Fibroblast of villous mesenchyme (primary cell): ENCODE measurements at places on chromosomes 4 and X. TPM values are rescaled to one million over a fixed set of nuclear protein-coding genes. Genes with fewer than 3 reads are reported as not detected.
A peak's percentile ranks its signal among the peaks of the same experiment; 100 is the strongest.

APBB2 gene
- total RNA-seq, result 96.3 and 133 TPM in 2 replicates

GRCh38 chrX:77160301-77160700 is 286.9 kb upstream of the FGF16 start:
- no peak for DNase-seq

DNA sequence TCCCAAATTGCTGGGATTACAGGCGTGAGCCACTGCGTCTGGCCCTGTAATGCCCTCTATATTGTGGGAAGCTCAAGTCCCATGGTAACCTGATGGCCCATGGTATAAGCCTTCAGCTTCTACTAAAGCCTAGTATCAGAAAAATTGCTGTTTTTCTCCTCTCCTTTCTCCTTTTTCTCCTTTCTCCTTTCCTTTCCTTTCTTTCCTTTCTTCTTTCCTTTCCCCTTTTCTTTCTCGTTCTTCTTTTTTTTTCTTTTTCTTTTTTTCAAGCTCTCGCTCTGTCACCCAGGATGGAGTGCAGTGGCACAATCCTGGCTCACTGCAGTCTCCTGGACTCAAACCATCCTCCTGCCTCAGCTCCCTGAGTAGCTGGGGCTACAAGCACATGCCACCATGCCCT is 740.7 kb downstream of the FAM133A start:
- no peak for DNase-seq

RGN gene
- total RNA-seq, result 3.5 and 6.5 TPM in 2 replicates

GRCh38 chr4:53674903-53675302 is 83.6 kb upstream of the LNX1 start:
- DNase-seq, result no peak

DNA sequence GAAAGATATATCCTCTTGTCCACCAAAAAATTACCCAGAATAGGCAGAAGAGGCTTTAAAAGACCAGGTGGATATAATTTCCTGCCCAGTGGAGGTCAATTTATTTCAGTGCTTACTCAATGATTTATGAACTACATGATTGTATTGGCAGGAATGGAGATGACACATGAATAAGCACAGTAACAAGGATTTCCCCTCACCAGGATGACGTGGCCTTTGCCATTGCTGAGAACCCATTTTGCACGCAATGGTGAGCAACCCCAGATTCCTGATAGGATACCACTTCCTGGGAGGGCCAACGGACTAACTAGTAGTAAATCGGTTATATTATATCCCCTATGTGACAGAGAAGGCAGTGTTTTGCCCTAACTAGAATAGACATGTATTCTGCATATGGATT is 11.6 kb upstream of the TTC29 start:
- DNase-seq, result peak; percentile 34

TMEM175 gene
- 8.2 and 10.3 TPM in 2 replicates for total RNA-seq

DNA sequence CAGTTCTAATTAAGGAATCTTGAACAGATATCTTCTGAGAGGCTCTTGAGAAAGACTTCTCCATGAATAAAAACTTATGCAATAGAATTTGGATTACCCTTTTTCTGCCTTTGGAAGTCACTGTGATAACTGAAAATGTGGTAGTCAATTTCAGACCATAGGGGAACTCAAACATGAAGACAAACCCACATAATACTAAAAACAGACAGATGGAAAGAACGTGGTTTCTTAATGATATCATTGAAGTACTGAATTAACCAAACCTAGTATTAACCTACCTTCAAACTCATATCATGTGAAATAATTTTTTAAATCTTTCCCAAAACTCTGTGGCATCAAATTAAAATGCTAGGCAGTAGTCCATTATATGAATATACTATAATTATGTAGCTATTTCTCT is 153.5 kb downstream of the CAMK2D start:
- no peak for DNase-seq

GRCh38 chr4:110632506-110633357 is 9.9 kb upstream of the PITX2 start:
- DNase-seq, result peak; percentile 55

MAGEC2 gene
- total RNA-seq, result not detected in 2 replicates

DNA sequence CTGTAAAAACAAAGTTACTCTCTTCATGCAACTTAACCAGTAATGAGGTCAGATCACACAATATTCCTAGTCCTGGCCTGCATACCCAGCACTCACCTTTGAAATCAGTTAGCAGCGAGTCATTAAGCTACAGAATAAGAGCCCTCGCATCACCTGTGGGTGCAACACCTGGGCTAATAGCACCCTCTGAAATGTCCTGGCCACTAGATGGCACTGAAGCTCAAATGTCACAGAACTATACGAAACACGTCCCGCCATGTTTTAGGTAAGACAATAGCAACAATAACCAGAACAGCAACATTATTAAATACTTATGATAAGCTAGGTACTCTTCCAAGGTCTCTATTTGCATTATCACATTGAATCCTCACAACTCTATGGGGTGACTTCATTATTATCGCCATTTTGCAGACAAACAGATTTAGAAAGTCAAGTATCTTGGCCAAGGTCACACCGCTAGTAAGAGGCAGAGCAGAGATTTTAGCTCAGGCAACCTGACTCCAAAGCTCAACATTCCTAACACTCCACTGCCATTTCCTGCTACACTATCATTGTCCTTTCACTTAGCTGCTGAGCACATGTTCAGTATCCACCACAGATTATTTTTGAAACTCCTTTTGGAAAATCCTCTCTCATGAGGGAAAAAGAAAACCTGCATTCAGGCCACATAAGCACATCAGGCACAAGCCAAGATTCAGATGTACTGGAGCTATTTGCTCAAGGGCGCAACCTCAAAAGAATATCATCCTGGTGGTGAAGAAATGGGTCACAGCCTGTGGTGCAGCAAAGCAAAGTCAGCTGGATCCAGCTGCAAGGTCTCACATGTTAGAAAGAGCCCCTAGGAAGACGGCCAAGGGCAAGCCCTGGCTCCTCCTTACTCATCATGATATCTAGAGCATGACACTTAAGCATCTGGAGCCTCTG is 59.5 kb upstream of the KDR start:
- DNase-seq, result peak; percentile 83

- peak; percentile 77 for DNase-seq
Measured at GRCh38 chr4:122764071-122764820, 31.7 kb downstream of the BBS12 start.

DNA sequence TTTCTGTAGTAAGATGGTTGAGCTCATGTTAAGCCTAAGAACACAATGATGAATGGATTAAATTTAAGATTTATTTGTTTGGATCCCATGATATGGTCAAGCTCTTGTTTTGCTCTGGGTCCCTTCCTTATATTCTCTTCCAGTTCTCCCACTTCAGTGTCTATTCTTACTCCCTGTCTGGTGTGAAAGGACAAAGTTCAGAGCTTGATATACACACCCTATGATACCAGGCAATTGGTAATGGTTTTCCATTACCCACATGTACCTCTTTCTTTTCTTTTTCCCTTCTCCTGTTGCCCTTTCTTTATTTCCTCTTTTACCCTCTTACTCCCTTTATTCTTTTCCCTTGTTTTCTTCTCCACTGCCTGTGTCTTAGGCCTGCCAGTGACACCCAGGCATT is 223.6 kb downstream of the RAPGEF2 start:
- DNase-seq, result no peak

GPR34 gene
- total RNA-seq, result under 0.01 TPM in 1 of 2 replicates, not detected in the other

- DNase-seq, result no peak
Measured at GRCh38 chrX:72262077-72262476, 15.0 kb downstream of the RPS4X start.

- DNase-seq, result no peak
Measured at GRCh38 chr4:63049278-63049677, 1360.0 kb downstream of the TECRL start.

DNA sequence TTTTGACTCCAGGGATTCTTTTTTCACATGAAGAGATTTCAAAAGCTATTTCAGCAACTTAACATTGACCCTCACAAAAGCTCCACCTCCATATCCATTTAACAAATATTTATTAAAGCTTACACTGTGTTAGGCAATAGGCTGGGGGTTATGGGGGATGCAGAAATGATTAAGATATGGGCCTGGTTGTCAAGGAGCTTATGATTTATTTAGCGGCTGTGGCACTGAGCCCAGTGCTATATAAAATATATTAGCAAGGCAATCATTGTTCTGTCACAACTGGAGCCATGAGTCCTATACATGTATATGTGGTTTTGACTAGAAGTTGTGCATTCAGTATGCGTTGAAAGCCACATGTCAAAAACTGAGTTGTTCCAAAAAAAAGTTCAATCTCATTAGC is 131.1 kb downstream of the GPC3 start:
- DNase-seq, result no peak

GRCh38 chr4:159150821-159151390 is 48.0 kb downstream of the RAPGEF2 start:
- no peak for DNase-seq

- peak; percentile 71 for DNase-seq
Measured at GRCh38 chr4:94577136-94577535, 125.4 kb downstream of the PDLIM5 start.

MMRN1 gene
- total RNA-seq, result not detected in 2 replicates

DNA sequence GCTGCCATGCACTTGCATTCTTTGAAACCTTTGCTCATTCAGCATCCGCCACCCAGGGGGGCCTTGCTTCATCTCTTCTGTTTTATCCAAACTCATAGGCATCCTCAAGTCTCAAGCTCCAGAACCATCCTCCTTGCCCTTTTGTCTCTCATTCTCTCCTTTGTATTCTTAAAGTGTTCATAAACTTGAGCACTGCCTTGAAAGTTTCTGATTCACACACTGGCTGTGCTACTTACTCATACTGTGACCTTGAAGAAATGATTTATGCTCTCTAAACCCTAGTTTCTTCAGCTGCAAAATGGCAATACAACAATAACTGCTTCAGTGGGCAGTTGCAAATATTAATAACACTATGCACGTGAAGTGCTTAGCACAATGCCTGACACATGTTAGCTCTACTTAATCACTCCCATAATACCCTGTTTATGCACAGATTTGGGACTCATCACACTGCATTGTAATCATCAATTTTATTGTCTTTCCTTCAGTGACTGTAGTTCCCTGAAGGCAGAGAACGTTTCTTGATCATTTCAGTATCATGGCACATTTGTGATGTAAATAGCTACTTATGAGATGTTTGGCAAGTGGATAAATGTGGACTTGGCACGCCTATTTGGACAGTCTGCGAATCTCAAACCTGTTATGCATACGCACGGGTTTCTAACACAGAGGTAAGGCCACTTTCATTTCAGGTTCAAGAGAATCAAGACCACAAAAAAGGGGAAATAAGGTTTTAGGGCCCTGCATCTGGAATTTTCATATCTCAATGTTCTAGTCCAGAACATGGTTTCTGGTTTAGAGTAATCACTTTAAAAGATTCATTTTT is 291.0 kb downstream of the LDB2 start:
- DNase-seq, result no peak

MID1IP1 gene
- 52.7 and 66.7 TPM in 2 replicates for total RNA-seq

- DNase-seq, result no peak
Measured at GRCh38 chrX:10178866-10179463, 22.2 kb downstream of the CLCN4 start.

GLOD5 gene
- not detected in 2 replicates for total RNA-seq

GRCh38 chrX:20015945-20016615 is 25.2 kb upstream of the BCLAF3 start:
- DNase-seq, result no peak

UTP3 gene
- total RNA-seq, result 15.1 and 23.3 TPM in 2 replicates

- no peak for DNase-seq
Measured at GRCh38 chr4:158827543-158827981, 58.7 kb downstream of the FNIP2 start.

DNA sequence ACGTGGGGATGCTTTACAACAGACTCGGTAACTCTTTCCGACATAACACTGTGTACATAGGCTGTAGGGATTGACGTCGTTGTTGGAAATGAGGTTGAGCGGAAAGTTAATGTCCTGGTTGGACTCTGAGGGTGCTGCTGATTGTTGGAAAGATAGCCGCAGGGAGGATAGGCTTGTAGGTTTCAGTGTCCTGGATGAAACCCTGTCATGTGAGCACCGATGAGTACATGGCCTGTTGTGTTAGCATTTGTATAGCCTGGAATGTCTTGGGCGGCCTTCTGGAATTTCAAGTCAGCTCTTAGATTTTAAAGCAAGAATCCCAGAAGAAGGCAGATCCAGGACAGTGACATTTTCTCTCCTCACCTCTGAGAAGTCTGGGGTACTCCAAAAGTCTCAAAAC is 63.3 kb downstream of the TBC1D14 start:
- peak; percentile 32 for DNase-seq

GAGE2A gene
- total RNA-seq, result not detected in 2 replicates

- DNase-seq, result no peak
Measured at GRCh38 chr4:32025851-32026459, 1305.8 kb downstream of the PCDH7 start.

- peak; percentile 60 for DNase-seq
Measured at GRCh38 chr4:148053298-148054003, 321.6 kb downstream of the ARHGAP10 start.

- peak; percentile 1 for DNase-seq
Measured at GRCh38 chrX:151488677-151489076, 74.8 kb upstream of the PASD1 start.

DNA sequence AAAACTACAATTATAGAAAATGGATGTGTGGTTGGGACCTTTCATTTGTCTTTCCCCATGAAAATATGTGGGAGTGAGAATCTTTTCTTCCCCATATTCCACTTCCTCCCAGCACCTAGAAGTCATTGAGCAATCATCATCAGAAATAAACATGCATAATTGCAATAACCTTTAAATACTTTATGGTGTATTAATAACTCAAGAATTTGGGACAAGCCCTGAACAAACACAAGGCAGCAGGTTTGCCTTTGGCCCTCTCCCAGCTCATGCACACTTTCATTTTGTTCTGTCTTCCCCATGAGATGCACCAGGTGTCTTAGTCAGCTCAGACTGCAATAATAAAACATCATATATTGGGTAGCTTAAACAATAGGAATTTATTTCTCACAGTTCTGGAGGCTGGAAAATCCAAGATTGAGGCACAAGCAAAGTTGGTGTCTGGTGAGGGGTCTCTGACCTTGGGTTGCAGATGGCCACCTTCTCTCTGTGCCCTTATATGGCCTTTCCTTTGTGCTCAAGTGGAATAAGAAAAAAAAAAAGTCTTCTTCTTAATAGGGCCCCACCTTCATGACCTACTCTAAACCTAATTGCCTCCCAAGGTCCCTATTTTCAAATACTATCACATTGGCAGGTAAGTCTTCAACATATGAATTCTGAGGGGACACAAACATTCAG is 34.7 kb upstream of the TMEM184C start:
- peak; percentile 48 for DNase-seq

F11 gene
- not detected in 2 replicates for total RNA-seq

DNA sequence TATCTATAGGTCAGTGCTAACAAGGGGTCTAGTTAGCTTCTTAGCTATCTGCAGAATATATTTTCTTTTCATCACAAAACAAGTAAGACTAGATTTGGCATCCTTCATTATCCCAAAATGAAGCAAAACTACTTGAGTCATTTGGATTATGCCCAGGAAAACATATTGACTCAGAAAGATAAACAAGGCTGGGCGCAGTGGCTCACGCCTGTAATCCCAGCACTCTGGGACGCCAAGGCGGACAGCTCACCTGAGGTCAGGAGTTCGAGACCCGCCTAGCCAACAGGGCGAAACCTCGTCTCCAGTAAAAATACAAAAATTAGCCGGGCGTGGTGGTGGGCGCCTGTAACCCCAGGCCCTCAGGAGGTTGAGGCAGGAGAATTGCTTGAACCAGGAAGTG is 18.0 kb upstream of the MND1 start:
- DNase-seq, result no peak

TCEAL6 gene
- total RNA-seq, result not detected in 2 replicates

SSX3 gene
- not detected in 2 replicates for total RNA-seq

ARR3 gene
- not detected in 2 replicates for total RNA-seq

SULT1B1 gene
- total RNA-seq, result under 0.01 TPM in 2 replicates

- peak; percentile 29 for DNase-seq
Measured at GRCh38 chr4:176377780-176378179, 58.0 kb downstream of the SPCS3 start.

GPRASP3 gene
- total RNA-seq, result 4.8 and 6.9 TPM in 2 replicates

- DNase-seq, result no peak
Measured at GRCh38 chrX:105269386-105269785, 48.9 kb upstream of the TEX13A start.
